ENCODE measurements at places on chromosomes 12 and 14.
A peak's percentile ranks its signal among the peaks of the same experiment; 100 is the strongest.

GRCh38 chr12:27840229-27840999 is 60.4 kb upstream of the MANSC4 start:
- DNase-seq, result no peak

DNA sequence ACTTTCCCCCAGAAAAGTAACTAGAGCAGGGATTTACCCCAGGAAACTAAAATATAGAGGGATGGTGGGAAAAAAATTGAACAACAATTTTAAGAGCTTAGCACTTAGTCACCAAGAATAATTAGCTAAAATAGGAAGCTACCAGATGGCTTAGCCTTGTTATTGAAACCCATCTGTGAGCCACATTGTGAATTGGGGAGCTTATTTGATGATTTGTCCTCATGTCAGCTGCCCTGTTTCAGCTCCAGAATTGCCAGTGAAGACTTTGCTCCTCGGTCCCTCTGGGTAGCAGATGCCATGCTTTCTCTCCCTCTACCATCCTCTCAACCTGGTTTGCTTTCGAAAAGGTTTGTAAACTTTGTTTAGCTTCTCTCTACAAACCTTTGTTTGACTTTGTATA is 67.7 kb upstream of the PTHLH start:
- DNase-seq, result no peak

GRCh38 chr12:920676-921075 is 28.8 kb downstream of the RAD52 start:
- no peak for DNase-seq

DNA sequence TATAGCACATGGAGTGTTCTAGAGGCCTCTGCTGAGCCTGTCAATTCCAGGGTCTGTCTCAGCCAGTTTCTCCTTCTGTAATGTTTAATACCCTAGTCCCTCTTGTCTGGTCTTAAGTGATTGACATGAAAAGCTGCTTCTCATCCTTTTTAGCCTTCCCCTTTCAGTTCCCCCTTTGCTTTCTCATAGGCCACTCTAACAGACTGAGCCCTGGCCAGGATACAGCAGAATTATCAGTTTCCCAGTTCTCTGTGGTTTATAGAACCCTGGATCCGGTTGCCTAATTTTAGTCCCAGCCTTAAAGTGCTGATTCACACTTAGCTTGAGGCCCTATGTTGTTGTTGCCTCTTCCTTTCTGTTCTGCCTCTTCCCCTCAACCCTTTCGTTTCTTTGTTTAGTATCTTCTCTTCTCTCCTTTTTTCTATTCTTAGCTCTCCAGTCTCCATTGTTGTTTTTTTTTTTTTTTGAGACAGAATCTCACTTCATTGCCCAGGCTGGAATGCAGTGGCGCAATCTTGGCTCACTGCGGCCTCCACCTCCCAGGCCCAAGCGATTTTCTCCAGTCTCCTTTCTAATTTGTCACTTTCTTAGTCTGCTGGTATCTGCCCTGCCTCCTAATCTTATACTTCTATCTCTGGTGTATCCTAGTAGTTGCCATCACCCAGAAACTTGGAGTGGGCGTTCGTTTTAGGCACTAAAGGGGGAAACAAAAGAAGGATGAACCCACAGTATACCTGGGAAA is 2.9 kb upstream of the BIN2 start:
- DNase-seq, result peak; percentile 40

DNA sequence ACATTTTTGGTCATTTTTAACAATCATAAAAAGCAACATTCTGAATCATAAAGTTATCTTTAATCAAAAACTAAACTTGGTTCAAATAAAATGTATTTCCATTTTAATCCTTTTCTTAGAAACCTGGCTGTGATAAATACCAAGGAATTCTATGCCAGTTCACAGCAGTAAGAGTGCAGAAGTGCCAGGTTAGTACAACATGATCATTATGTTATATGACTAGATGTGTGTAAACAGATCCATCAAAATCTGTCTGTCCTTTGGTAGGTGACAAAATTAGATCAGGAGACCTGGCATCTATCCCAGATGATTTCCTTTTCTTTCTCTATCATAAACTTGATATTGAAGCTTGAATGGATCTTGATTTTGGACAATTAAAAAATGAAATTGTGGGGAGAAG is 200.6 kb upstream of the STXBP6 start:
- DNase-seq, result no peak

DNA sequence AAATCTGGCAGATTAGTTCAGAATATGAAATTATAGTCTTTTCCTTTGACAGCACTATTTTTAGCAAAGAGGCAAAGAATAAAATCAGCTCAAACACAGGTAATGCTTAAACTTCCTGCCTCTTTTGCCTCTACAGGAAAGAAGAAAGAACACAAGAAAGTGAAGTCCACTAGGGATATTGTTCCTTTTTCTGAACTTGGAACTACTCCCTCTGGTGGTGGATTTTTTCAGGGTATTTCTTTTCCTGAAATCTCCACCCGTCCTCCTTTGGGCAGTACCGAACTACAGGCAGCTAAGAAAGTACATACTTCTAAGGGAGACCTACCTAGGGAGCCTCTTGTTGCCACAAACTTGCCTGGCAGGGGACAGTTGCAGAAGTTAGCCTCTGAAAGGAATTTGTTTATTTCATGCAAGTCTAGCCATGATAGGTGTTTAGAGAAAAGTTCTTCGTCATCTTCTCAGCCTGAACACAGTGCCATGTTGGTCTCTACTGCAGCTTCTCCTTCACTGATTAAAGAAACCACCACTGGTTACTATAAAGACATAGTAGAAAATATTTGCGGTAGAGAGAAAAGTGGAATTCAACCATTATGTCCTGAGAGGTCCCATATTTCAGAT is 17.4 kb downstream of the TMPO start:
- DNase-seq, result peak; percentile 67

DNA sequence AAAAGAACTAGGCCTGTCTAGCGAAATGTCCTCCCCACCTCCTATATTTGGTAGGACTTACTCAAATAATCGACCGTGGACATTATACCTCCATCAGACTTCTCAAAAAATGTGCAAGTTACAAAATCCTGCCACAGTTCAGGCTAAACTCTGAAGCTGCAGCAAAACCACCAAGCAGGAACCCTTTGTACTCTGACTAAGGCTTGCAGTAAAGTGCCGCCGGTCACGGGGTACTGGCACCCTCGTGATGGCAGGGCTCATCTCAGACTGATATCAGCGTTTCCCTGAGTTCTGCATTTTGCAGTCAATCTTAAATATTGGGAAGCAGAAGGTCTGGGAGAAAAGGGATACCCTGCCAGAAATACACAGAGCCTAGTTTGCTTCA is 17.1 kb downstream of the SLC11A2 start:
- peak; percentile 58 for DNase-seq

GRCh38 chr14:22185191-22185590 is 403.8 kb downstream of the DAD1 start:
- no peak for DNase-seq

DNA sequence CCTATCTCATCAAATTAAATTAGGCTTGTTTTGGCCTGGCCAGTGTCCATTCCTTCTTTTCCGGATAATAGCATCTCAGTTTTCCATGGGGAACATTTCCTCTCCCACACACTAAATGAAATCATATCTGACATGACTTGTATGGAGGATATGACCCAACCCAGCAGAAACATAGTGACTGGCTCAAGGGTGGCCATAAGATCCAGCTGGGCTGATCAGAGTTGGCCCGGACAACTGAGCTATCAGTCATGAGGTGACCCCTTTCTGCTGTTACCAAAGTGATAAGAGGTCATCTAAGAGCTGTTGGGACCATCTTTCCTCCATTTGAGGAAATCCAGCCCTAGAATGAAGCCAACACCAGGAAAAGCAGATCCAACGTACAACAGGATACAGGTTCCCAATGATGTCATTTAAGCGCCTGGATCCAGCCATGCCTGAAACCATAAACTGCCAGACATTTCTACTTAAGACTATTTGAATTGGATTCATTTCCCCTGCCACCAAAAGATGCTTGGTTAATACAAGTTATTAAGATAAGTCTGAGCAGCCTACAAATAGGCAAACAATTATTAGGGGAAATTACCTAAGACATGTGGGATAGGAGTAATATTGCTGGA is 20.7 kb upstream of the NCOR2 start:
- no peak for DNase-seq

DNA sequence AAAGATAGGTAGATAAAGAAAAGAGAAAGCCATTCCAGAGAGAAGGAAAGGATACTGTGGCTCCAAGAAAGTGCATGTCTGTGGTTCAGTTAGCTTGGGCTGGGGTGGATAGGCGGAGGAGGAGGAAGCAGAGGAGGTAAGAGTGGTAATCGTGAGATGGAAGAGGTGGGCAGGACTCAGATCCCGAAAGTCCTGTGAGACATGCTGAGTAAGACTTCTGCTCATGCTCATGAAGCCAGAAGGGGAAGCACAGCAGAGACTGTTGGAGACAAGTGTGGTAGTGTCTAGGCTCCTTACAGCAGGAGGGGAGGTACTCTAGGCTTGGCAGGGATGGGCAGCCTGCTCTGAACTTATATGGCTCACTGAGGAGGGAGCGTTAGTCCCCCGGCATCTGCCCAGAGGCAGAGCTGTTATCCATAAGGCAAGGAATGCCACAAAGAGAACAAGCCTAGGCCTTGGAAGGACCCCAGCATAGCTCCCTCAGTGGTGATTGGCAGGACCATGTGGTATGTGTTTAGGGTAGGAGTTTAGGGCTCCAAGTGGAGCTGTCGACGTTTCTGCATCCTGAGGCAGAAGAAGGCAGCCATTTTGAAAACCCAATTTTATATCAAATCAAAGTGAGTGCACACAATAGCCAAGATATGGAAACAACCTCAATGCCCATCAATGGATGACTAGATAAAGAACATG is 135.3 kb downstream of the SMOC1 start:
- no peak for DNase-seq

DNA sequence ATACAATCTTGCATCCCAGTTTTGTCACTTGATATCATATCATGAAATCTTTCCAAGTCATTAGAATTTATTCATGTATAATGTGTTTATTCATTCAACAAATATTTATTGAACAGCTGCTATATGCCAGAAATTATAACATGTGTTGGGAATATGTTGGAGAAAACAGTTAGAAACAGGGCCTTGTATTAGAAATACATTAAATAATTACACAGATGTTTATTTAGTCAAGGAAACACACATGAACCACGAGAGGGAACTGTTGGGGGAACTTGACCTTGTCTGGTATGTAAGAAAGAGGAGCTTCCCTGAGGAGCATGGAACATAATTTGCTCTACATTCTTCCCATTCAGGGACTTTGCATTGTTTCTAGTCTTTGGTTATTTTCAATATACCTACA is 191.7 kb upstream of the FRMD6 start:
- no peak for DNase-seq

- no peak for DNase-seq
Observed at GRCh38 chr12:49984476-49985359, 12.0 kb downstream of the AQP6 start.

DNA sequence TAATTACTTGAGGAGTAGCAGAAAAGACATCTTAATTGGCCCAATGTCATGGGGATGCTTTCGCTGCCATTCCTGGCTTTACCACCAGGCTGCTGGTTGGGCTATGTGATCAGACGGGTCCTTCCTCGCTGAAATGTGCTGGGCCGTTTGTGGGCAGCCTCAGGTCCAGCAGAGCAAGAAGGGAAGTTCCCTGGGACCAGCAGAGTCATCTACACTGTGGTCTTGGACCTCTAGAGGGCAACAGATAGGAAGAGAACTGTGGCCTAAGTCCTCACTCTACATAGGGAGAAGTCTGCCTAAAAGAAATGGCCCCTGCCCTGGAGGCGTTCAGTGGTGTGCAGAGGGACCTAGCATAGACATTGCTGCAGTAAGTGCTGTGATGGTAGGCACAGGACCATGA is 10.9 kb downstream of the EVL start:
- peak; percentile 51 for DNase-seq

GRCh38 chr12:7058850-7059395 is 1.6 kb upstream of the C1S start:
- DNase-seq, result no peak

- no peak for DNase-seq
Observed at GRCh38 chr12:102302553-102302952, 104.9 kb upstream of the PMCH start.

DNA sequence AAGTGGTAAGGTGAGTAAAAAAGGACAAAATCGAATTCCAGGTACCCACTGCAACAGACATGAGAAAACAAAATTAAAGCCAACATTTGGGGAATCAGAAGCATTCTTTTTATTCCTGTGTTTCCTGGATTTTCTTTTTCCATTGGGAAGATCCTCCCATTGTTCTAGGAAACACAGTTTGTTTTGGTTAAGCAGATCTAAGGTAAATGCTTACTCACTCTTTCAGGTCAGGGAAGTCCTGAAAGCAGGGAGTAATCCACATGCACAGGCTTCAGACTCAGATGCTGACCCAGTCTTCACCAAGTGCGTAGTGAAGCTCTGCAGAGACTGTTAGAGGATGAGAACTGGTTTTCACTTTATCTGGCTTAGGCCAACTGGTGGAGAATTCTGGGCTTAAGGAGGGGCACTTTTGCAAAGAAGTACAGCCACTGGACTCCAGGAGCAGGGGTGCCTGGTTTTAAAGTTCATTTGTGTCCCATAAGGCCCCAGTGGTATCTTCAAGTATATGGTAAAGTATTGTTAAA is 57.7 kb downstream of the RPAP3 start:
- DNase-seq, result no peak

DNA sequence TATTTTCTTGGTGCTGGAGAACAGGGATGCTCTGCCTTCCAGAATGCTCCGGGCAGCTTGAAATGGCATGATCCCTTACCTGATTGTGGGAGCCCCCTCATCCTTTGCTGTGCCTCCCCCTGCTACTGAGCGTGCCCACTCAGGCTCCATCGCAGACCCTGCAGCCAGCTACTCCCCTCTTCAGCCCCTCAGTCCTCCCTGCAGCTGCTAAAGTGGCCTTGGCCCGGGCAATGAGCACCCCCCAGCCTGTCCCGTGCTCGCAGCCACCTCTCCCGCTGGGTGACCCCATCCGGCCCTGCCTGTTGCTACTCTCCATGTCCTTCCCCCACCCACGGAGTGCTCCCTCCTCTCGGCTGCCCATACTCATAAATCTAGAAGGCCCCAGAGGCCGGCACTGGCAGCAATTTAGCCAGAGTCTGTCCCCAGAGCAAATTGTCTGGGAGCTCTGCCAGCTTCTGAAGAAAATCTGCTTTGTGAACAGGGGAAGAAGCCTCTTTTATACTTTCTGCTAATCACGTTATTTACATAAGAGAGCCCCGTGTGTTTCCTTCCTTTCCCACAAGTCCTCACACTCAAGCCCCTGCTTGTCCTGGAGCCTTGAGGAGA is 143.7 kb upstream of the FRMD6 start:
- DNase-seq, result no peak

DNA sequence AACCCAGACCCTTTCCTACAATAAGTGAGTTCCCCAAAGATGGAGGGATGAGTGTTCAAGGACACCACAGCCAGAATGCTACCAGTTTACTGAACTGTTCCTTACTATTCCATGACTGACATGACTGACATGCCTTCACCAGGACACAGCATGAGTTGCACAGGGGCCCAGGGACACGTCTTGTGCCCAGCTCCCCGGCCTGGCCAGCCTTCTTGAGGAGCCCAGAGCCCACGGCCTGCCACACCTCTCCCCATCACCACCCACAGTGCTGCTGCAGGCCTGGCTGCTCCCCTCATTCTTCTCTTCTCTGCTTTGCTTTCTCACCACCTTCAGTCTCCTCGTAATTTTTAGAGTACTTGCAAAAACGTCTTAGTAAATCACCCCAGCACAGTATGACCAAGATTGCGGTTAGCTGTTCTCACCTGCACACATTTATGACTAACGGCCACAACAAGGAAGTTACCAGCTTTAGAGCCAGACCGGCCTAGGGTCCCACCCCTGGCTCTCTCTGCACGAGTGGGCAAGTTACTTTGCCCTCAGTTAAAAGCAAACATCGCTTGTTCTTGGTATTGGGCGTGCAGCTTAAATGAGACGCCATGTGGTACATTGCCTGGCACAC is 18.5 kb downstream of the PPP2R5E start:
- DNase-seq, result peak; percentile 61

All from CD4-positive, alpha-beta T cell treated with Interleukin-2 at 100 ng/mL for 4 hours (primary cell).